Neural crest cell (in vitro differentiated cells): ENCODE measurements at places on chromosomes 12 and 14. TPM values are rescaled to one million over a fixed set of nuclear protein-coding genes. Genes with fewer than 3 reads are reported as not detected.
A peak's percentile ranks its signal among the peaks of the same experiment; 100 is the strongest.

DNA sequence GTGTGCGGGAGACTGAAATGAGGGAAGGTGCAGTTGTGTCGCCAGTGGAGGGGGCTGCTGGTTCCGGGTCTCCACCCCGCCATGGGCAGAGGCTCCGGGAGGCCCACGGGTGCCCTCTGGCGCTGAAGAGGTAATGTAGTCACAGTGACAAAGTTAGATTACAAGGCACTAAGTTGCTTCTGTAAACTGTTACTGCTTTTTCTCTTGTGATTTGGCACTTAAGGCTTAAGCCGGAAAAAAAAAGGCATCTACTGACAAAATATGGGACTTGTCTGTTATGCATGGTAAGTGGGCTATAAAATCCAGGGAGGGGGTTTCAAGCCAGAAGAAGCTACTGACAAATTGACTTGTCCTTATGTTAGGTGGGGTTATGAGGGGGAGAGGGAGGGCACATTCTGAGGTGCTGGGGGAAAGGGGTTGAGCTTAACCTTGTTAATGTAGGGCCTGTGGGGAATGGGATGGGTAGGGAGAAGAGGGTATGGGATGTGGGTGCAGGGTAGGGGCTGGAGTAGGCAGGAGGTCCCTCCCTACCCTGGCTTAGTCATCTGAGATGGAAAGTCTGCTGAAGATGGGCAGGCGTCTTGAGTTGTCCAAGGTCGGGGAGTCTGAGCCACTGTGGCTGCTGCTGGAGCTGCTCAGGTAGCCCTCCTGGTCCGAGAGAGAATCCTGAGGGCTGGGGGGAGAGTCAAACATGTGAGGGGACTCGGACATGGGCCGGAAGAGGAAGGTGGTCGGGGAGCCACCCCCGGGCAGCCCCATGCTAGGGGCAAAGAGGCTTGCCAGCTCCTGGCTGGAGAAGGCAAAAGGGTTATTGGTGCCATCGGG lies 3.7 kb downstream of the ZFP36L1 start:
- peak; percentile 74 for DNase-seq
- H3K27me3 ChIP-seq: peaks cover 81% of the 10 kb centered on the region
- peak overlapping the region; percentile 98 for H3K27ac ChIP-seq
- H3K4me1 ChIP-seq: peaks cover 72% of the 10 kb centered on the region

DNA sequence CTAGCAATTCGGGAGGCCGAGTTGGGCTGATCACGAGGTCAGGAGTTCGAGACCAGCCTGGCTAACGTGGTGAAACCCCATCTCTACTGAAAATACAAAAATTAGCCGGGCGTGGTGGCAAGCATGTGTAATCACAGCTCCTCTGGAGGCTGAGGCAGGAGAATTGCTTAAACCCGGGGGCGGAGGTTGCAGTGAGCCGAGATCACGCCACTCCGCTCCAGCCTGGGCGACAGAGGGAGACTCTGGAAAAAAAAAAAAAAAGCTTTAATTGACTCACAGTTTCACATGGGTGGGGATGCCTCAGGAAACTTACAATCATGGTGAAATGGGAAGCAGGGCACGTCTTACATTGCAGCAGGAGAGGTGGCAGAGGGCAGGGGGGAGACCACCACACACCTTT lies 30.6 kb upstream of the SLC2A3 start:
- no peaks in the 10 kb centered on the region for H3K27me3 ChIP-seq
- H3K36me3 ChIP-seq: no peaks in the 10 kb centered on the region
- H3K4me3 ChIP-seq: no peak overlapping the region
- no peak for DNase-seq
- H3K27ac ChIP-seq: no peak overlapping the region

- DNase-seq: no peak
- no peaks in the 10 kb centered on the region for H3K36me3 ChIP-seq
- peaks cover 16% of the 10 kb centered on the region for H3K27me3 ChIP-seq
- no peaks in the 10 kb centered on the region for H3K4me1 ChIP-seq
- H3K4me3 ChIP-seq: no peak overlapping the region
Measured at GRCh38 chr14:69475194-69475818, 9.2 kb upstream of the PLEKHD1 start.

GRCh38 chr12:25388183-25388582 lies 137.5 kb upstream of the KRAS start:
- H3K36me3 ChIP-seq: no peaks in the 10 kb centered on the region
- peaks cover 13% of the 10 kb centered on the region for H3K27me3 ChIP-seq
- peaks cover 27% of the 10 kb centered on the region for H3K4me1 ChIP-seq
- H3K4me3 ChIP-seq: peak overlapping the region; percentile 95

DNA sequence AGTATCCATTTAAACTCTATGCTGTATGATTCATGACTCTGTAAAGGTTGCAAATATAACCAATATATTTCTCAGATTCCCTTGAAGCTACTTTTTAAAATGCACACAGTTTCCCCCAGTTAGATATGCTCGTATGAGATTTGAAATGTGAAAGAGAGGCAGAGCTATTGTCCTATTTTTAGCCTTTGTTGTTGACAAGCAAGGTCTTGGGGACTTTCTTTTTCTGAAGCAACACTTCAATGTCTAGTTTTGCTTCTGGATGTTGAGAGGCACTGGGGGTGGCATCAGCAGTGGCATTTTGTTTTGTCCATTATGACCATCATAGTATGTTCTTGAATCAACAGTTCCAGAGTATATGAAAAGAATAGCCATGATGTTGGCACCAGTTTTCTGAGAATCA lies 63.4 kb downstream of the ASCL1 start:
- H3K4me1 ChIP-seq: no peaks in the 10 kb centered on the region
- H3K27ac ChIP-seq: no peak overlapping the region
- H3K36me3 ChIP-seq: no peaks in the 10 kb centered on the region
- H3K4me3 ChIP-seq: no peak overlapping the region

GRCh38 chr12:112308652-112309051 lies 73.6 kb downstream of the HECTD4 start:
- DNase-seq: no peak
- peaks cover 10% of the 10 kb centered on the region for H3K36me3 ChIP-seq
- H3K4me3 ChIP-seq: no peak overlapping the region
- peaks cover 6% of the 10 kb centered on the region for H3K4me1 ChIP-seq
- H3K27me3 ChIP-seq: no peaks in the 10 kb centered on the region

- no peaks in the 10 kb centered on the region for H3K36me3 ChIP-seq
- no peaks in the 10 kb centered on the region for H3K27me3 ChIP-seq
- peak overlapping the region; percentile 84 for H3K4me3 ChIP-seq
- H3K4me1 ChIP-seq: peaks cover 58% of the 10 kb centered on the region
- DNase-seq: no peak
- H3K27ac ChIP-seq: peak overlapping the region; percentile 76
Measured at GRCh38 chr14:77097006-77097699, 905 bp upstream of the CIPC start.

- no peak overlapping the region for H3K4me3 ChIP-seq
- H3K36me3 ChIP-seq: no peaks in the 10 kb centered on the region
- no peak for DNase-seq
- no peaks in the 10 kb centered on the region for H3K4me1 ChIP-seq
- peaks cover 31% of the 10 kb centered on the region for H3K27me3 ChIP-seq
- no peak overlapping the region for H3K27ac ChIP-seq
Measured at GRCh38 chr12:119642986-119643385, 24.9 kb upstream of the PRKAB1 start.

DNA sequence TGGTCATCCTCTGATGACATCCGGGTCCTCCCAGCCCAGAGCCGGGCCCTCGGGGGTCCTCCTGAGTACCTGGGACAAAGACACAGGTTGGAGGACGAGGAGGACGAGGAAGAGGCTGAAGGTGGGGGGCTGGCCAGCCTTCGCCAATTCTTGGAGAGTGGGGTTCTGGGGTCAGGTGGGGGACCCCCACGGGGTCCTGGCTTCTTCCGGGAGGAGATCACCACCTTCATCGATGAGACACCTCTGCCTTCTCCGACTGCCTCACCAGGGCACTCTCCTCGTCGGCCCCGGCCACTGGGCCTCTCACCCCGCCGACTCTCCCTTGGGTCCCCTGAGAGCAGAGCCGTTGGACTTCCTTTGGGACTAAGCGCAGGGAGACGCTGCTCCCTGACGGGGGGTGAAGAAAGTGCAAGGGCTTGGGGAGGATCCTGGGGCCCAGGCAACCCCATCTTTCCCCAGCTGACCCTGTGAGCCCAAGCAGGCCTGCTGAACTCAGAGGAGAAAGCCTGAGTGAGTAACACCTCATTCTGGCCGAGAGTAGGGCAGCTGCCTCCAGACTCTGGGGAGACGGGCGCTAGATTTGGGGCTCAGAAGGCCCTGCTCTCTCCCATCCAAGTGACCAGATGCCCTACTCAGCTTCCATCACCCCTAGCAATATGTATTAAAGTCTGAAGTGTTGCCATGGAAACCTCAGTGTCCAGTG lies 1.3 kb upstream of the P3H3 start:
- H3K36me3 ChIP-seq: peaks cover 7% of the 10 kb centered on the region
- H3K27me3 ChIP-seq: peaks cover 9% of the 10 kb centered on the region
- peaks cover 60% of the 10 kb centered on the region for H3K4me1 ChIP-seq
- peak overlapping the region; percentile 85 for H3K27ac ChIP-seq
- peak overlapping the region; percentile 93 for H3K4me3 ChIP-seq

DNA sequence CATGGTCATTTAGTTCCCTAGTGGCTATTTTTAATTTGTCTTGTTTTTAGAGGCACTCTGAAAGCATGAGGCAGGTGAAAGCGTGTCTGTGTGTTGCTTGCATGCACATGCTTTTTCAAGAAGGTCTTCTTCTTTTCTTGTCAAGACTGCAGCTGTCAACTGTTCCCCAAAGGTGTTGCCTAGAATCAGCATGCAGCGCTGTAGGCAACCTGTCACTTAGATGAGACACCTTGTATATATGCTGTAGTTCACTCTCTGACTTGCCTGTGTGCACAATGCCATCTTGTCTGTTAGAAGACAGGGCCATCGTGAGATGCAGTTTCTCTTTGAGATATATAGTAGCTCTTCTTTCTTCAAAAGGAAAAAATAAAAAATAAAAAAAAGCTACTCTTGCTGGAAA lies 885.7 kb downstream of the DIO2 start:
- DNase-seq: no peak
- H3K27me3 ChIP-seq: no peaks in the 10 kb centered on the region
- H3K27ac ChIP-seq: no peak overlapping the region
- no peaks in the 10 kb centered on the region for H3K4me1 ChIP-seq
- H3K4me3 ChIP-seq: no peak overlapping the region

DNA sequence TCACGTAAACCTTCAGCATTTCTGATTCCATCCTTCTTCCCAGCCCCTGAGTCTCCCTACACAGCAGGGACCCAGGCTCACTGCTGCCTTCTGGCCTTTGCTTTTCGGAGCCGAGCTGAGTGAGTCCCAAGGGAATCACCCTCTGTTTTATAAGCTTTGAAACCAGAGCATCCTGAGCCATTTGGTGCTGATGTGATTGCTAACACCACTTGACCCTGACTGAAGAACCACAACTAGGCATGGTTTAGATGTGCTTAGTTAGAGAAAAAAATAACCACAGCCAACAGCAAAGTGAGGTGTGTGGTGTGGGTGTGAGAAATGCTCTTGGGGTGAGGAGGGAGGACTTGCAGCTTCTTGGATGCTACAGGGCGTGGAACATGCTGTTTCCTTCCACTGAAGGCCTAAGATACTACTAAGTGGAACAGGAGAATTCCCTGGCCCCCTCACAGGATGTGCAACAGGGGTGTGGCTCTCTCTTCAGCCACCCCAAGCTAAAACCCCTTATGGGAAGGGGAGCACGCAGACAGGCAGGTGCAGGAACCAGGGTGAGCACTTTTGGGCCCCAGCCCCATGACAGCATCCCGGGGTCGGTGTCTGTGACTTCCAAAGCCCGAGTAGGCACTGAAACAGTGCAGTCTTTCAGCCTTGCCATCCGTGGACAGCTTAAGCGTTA lies at the start of gene TC2N:
TC2N (minus strand) TSS at position 221 of the 673 bp plus-strand sequence. CDS start 53,767 bp downstream, outside the sequence.
- no peaks in the 10 kb centered on the region for H3K4me1 ChIP-seq
- no peaks in the 10 kb centered on the region for H3K36me3 ChIP-seq
- H3K27ac ChIP-seq: no peak within 1 kb of the TSS
- no peak for DNase-seq

DNA sequence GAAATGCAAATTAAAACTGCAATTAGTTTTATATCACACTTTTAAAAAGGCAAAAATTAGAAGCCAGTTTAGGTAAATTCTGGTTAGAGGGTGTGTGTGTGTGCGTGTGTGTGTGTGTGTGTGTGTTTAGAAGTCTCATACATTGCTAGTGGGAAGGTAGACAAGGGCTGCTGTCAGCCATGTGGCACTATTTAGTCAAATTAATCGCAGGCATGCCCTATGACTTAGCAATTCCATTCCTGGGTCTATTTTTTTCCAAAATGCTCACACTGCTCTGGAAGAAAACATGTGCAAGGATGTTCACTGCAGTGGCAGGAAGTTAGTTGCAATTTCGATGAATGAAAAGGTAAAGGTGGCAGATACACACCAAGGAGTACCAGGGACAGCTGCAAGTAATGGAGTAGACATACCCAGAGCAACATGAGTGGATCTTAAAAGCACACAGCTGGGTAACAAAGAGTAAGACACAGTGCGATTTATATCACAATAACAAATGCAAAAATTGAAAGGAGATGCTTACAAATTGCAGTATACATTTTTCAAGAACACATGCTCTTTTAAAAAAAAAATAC lies 11.6 kb downstream of the CAPZA3 start:
- H3K27ac ChIP-seq: no peak overlapping the region
- no peak for DNase-seq
- H3K27me3 ChIP-seq: no peaks in the 10 kb centered on the region
- no peak overlapping the region for H3K4me3 ChIP-seq
- H3K36me3 ChIP-seq: no peaks in the 10 kb centered on the region
- H3K4me1 ChIP-seq: peaks cover 22% of the 10 kb centered on the region

GRCh38 chr12:114302606-114303315 lies 103.2 kb downstream of the TBX5 start:
- H3K4me1 ChIP-seq: no peaks in the 10 kb centered on the region
- H3K27me3 ChIP-seq: peaks cover 74% of the 10 kb centered on the region
- no peak overlapping the region for H3K27ac ChIP-seq
- H3K36me3 ChIP-seq: no peaks in the 10 kb centered on the region

GRCh38 chr12:52070185-52070925 lies 577 bp downstream of the ATG101 start:
- H3K27me3 ChIP-seq: no peaks in the 10 kb centered on the region
- H3K4me1 ChIP-seq: peaks cover 56% of the 10 kb centered on the region
- H3K36me3 ChIP-seq: peaks cover 9% of the 10 kb centered on the region
- DNase-seq: no peak
- peak overlapping the region; percentile 93 for H3K4me3 ChIP-seq
- peak overlapping the region; percentile 79 for H3K27ac ChIP-seq

Gene LAG3
- total RNA-seq: 4.7 and 4.9 TPM in 2 replicates

Gene NT5DC3
- total RNA-seq: 14.4 and 15.4 TPM in 2 replicates

Gene DLK1
- total RNA-seq: 4.4 and 5.2 TPM in 2 replicates

Gene TAS2R8
- not detected in 2 replicates for total RNA-seq

Gene TEX22
- 4.4 and 5.2 TPM in 2 replicates for total RNA-seq

Gene RNASE7
- not detected in 2 replicates for total RNA-seq

Gene SERPINA9
- not detected in 2 replicates for total RNA-seq

Gene LRRC43
- 1.1 and 1.7 TPM in 2 replicates for total RNA-seq

Gene POLE
- 168 and 174 TPM in 2 replicates for total RNA-seq

Gene SETD1B
- total RNA-seq: 25.6 and 25.9 TPM in 2 replicates
